ENCODE measurements at places on chromosomes 7 and 10.

- no peak for DNase-seq
These were observed 47.4 kb upstream of the CAMK2B start for GRCh38 chr7:44372560-44373417.

DNA sequence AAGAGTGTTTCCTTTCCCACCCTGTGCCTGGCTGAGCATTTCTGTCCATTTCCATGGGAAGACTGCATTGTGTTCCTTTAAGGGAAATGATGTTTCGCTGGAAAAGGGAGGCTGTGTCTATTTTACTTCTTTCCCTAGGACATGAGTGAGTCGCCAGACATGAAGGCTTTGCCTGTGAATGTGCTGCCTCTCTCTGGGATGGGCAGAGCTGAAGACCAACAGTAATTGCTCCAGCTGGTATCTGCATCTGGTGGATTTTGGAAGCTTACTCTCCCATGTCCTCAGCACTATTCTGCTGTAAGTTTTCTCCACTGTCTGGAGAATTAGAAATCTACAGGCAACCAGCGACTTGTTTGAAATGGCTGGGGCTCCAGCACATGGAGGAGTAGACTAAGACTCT is 264.6 kb upstream of the BMPER start:
- no peak for DNase-seq

- no peak for DNase-seq
These were observed 53.6 kb upstream of the CHCHD3 start for GRCh38 chr7:133135451-133135850.

- DNase-seq, result no peak
These were observed 26.4 kb downstream of the SLC35B4 start for GRCh38 chr7:134290286-134290685.

All from AML-193 (cell line).